ENCODE measurements at places on chromosomes 11 and 22. TPM values are rescaled to one million over a fixed set of nuclear protein-coding genes. Genes with fewer than 3 reads are reported as not detected.

DNA sequence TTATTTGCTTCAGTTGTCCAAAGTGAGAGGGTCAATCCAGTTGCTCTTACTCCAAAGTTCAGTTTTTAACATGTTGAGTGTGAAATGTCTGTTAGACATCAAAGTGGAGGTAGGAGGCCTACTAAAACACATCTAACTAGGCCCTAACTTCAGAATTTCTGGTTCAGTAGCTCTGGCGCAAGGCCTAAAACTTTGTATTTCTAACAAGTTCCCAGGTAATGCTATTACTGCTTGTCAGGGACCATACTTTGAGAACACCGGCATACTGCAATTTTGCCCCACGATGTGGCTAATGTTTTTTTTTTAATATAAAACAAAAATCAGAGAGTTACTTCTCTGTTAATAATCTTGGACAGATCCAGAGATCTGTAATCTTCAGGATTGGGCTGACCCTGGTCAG lies 72.4 kb upstream of the LRRC55 start:
- DNase-seq: no peak

GRCh38 chr11:790721-791564 lies 1.1 kb upstream of the CEND1 start:
- no peak for DNase-seq

The MMP1 gene
- total RNA-seq: 1,378 TPM

DNA sequence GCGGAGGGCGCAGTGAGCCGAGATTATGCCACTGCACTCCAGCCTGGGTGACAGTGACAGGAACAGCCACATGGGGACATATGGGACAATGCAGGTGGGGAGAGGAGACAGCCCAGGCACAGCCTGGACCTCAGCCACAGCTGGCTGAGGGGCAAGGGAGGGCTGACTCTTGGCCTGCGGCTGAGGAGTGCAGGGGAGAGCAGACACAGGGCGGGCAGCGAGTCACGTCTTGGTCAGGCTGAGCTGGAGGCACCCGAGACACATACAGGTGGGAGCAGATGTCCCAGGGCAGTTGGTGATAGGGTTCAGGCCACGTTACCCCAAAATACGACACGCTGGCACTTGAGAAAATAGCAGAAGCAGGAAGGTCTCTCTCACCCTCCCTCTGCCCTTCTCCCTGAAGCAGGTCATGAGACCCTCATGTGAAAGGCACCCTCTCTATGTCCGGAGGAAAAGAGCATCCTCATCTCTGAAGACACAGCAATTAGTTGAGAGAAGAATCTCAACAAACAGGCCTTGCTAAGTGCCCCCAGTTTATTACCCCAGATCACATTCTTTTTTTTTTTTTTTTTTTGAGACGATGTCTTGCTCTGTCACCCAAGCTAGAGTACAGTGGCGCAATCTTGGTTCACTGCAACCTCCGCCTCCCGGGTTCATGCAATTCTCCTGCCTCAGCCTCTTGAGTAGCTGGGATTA lies 10.5 kb downstream of the KIAA0930 start:
- DNase-seq: no peak

The PTGDR2 gene
- under 0.01 TPM for total RNA-seq

DNA sequence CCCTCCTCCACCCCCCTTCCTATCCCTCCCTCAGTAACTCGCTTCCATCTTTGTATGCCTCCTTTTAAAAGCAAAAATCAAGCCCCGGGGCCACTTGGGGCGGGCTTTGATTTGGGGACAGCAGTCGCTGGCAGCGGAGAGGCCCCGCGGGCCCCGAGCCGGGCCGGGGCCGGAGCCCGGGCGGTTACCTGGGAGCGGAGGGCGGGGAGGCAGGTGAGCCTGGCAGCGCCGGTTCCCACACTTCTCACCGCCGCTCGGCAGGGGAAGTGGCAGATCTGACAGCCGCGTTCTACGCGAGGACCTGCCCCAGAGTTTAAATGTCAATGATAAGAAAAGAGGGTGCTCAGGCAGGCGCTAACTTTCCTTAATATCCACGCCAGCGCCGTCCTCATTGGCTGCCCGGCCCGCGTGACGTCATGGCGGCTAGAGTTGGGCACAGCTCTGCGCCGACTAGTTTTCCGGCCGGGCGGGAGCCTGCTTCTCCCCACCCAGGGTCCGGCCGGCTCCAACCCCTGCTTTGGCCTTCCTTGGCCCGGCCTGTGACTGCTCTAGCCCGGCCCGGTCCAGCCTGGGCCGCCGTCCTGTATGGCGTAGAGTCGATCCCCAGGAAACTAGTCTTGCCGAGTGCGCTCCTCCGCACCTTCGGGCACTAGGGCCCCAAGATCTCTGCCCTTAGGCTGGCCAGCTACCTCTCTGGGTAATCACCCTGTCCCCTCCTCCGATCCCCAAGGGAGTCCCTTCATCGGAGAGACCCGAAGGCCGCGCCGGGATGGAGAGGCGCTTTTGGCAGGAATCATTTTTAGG lies 6.7 kb upstream of the PAX6 start:
- DNase-seq: no peak

The PARVB gene
- 140 TPM for total RNA-seq

The RPS19BP1 gene
- 55.0 TPM for total RNA-seq

GRCh38 chr22:47205554-47205953 lies 443.1 kb downstream of the TBC1D22A start:
- DNase-seq: no peak

DNA sequence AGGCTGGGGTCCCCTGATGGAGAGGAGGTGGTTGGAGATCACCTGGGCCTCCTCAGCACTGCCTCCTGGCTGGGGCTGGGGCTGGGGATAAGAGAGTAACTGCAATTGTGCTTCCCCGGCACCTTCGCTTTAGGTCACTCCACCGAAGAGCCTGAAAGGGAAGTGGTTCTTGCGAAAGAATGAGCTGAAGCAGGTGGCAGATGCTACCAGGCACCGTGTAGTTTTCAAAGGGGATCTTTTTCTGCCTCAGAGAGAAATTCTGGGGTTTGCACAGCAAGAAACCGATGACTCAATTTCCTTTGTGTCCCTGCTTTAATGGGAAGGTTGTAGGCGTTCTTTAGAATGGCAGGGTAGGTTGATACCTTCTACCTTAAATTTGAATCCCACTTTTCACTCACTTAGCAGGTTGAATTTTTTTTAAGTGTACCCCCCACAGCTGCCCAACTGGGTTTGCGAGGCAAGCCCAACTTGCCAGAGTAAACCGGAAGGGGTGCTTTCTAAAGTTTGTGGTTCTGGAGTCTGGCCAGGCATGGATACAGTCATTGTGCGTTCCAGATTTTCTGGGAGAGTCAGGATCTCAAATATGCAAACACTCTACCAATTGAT lies 5.3 kb downstream of the CD44 start:
- no peak for DNase-seq

Measured in pulmonary artery endothelial cell (primary cell).